Muscle of arm (tissue), 14 donors: ENCODE measurements at places on chromosomes 3 and 15. TPM values are rescaled to one million over a fixed set of nuclear protein-coding genes. Genes with fewer than 3 reads are reported as not detected.
A peak's percentile ranks its signal among the peaks of the same experiment; 100 is the strongest.

DNA sequence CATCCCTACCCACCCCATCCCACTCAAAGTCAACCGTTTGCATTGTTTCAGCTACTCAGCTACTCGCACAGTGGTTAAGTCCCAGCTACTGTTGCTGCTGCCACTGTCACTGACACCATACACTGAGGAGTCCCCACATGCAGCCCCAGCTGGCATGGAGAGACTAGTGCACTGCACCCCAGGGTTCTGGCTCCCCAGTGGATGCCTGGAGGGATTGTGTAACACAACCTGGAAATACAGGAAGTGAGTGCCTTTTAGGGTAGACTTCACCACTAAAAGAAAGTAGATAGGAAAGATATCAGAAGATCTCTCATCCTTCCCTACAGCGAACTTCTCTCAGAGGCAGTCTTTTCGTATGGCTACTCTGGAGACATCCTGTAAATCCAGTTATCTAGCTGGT is 169.2 kb upstream of the STRIT1 start:
- no peak for DNase-seq

- DNase-seq, result peak; percentile 45
These were observed 508 bp downstream of the GORASP1 start for GRCh38 chr3:39106851-39107387.

- peak; percentile 33 for DNase-seq
These were observed 23.4 kb upstream of the SEC13 start for GRCh38 chr3:10344147-10344943.

The BLOC1S6 gene
- 35.3 TPM for polyA plus RNA-seq

- DNase-seq, result no peak
These were observed 36.7 kb downstream of the HMCES start for GRCh38 chr3:129315223-129315997.

- DNase-seq, result peak; percentile 1
These were observed at the start of gene SLC27A2 for GRCh38 chr15:50181969-50182218. Gene SLC27A2 (plus strand): TSS chr15:50182196. CDS start chr15:50182428, 232 bp downstream.

The MCCC1 gene
- polyA plus RNA-seq, result 11.8 TPM

DNA sequence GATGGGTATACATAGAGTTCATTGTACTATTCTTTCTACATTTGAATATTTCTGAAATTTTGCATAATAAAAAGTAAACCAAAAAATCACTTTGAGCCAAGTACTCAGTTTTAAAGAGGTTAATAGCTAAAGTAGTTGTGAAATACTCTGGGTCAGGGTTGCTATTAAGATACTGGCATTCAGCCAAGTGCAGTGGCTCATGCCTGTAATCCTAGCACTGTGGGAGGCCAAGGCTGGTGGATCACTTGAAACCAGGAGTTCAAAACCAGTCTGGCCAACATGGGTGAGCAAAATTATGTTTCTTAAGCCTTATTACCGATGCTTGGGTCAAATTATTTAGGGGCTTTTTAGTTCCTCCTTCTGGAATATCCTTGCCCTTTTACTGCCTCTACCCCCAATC is 122.0 kb upstream of the MELTF start:
- no peak for DNase-seq

- DNase-seq, result no peak
These were observed 1.5 kb downstream of the CHSY1 start for GRCh38 chr15:101250341-101250831.

- DNase-seq, result no peak
These were observed 22.8 kb downstream of the PLS1 start for GRCh38 chr3:142618917-142619461.

GRCh38 chr3:58347984-58348383 is 15.3 kb downstream of the PXK start:
- no peak for DNase-seq

The PRSS50 gene
- not detected for polyA plus RNA-seq

DNA sequence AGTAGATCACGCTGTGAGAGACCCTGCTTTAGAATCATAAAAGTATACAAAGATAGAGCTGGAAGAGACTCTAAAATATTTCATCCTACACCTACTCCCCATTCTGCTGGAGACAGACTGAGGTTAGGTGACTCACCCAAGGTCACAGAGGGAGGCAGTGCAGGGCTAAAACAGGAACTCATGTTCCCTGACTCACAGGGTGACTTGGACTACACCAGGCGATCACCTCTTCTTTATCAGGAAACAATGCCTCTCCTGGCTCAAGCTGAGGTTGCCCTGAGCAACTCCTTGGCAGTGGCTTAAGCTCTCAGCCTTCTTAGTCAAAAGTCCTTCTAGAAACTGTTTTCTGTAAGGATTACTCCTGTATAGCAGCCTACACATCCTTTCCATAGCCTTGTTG is 26.4 kb upstream of the TNFAIP8L3 start:
- no peak for DNase-seq

- no peak for DNase-seq
These were observed 161.5 kb downstream of the FOXP1 start for GRCh38 chr3:71421820-71422566.

DNA sequence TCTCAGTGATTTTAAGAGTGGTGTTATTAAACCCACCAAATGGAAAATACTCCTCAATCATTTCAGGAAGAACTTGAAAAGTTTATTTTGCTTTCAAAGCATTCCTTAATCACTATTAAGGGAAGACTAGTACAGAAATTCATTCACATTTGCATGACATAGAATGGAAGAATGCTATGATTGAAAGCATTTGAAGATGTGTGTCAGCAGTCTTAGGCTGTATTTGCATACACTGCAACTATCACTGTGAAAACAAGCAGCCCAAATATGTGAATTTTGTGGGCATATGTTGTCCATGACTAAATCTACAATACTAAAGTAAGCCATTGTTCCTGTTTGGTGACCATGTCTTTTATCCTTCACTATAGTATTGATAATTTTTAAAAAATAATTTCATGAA is 95.8 kb downstream of the CNTN3 start:
- DNase-seq, result no peak

GRCh38 chr3:10693457-10693856 is 122.6 kb upstream of the SLC6A11 start:
- no peak for DNase-seq

- DNase-seq, result peak; percentile 73
These were observed 8.2 kb downstream of the TMOD2 start for GRCh38 chr15:51759557-51760070.

DNA sequence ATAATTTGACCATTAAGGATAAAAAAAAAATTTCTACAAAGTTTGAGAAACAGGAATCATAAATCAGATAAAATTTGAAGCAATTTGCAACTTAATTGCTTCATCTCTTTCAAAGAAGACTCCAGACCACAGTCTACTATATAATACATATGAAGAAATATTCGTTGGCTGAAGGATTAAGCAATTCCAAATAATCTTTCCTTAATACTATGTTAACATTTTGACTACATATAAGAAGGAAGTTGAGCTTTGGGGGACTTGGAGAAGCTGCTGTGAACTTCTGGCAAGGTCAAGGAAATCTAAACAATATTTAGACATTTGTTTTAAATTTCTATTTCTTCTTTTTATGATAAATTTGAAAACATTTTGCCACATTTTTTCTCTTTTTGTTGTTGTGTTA is 13.5 kb upstream of the GABRR3 start:
- no peak for DNase-seq

DNA sequence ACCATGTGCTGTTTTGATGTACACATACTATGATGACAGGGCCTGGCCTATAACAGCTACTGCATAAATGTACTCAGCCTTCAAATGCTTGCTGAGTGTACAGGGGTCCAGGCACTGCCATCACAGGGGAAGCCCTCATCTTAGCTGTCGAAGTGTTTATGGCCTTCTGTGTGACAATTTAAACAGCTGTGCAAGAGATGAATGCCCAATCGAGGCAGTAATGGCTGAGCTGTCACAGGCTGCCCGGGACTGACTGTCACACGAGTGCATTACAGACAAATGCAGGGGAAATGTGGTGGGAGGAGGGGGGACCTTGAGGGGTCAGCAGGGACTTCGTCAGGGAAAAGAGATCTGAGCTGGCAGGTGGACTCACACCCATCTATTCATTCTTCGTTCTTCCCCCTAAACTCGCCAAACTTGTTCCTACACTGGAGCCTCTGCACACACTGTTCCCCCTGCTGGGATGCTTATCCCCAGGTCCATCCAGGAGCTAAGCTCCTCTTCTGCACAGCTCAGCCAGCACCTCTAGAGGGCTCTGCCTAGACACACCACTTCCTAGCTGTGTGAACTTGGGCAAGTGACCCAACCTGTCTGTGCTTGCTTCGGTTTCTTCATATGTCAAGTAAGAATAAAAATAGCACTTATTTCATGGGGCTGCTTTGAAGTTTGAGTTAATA is 156.2 kb upstream of the IQSEC1 start:
- no peak for DNase-seq

DNA sequence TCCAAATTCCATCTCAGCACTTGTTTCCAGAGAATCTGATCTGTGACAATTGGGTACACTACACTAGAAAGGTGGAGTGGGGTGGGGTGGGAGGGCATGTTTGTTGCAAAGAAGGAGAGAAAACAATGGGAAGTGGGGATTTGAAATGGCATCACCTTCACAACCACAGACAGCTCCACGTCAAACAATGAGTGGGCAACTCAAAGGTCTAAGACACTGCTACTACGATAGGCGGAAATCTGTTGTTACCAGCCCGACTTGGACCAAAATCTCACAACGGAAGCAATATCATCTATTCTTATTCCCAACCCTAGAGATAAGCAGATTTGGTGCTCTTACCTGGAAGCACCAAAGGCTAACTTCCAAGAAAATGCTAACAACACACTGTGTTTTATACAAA is 3.3 kb downstream of the CYP19A1 start:
- DNase-seq, result no peak

The USP50 gene
- 0.31 TPM for polyA plus RNA-seq

- DNase-seq, result no peak
These were observed 10.7 kb upstream of the BBX start for GRCh38 chr3:107512108-107512507.

- DNase-seq, result peak; percentile 72
These were observed 140.1 kb downstream of the SMAD6 start for GRCh38 chr15:66841953-66842681.

The ZBTB20 gene
- 1.8 TPM for polyA plus RNA-seq

GRCh38 chr3:119628390-119628789 is 30.7 kb downstream of the PLA1A start:
- no peak for DNase-seq

DNA sequence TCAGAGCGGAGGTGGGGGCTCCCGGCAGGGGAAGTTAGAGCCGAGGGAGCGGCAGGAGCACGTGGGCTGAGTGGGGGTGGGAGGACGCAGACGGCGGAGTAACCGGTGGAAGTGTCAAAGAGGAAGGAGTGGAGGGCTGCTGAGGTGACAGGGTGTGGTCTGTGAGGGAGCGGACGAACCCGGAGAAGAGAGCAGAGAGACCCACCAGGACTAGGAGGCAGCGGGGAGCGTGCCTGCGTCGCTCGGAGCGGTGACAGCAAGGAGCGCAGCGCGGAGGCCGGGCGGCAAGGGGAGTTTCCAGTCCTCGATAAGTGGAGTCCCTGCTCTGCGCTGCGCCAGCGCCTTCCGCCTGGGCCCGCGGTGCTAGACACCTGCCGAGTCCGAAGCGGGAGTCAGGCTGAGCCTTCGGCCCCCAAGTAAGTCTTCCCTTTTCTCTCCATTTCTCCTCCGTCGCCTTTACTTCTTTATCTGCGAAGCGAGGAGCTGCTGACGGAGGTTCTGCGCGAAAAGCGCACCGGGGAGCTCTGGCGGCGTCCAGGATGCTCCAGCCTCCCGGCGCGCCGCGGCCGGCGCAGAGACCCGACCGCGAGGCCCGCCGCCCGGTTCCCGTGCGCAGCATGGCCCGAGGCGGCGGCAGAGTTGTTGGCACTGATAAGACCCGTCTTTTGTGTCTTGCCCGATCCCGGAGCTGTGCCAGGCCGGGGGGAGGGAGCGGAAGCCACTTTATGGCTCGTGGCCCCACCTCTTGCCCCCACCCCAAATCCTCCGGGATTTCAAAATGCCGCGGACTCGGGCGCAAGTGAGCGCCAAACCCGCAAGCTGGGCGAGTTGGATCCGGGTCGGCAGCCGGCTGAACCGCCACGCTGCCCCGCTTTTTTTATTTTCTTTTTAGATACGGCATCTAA is 533.0 kb upstream of the SEMA6D start:
- peak; percentile 31 for DNase-seq
